Stimulated activated CD4-positive, alpha-beta T cell treated with anti-CD3 and anti-CD28 coated beads, Interleukin-15, amount 100 ng/mL, for 1 hour (primary cell): ENCODE measurements at places on chromosomes 5 and 9.

- DNase-seq, result peak; percentile 89
Measured at GRCh38 chr5:138465261-138466124, at the start of gene EGR1. TSS of gene EGR1 (plus strand) at chr5:138465479. CDS start at chr5:138465762, 283 bp downstream.

DNA sequence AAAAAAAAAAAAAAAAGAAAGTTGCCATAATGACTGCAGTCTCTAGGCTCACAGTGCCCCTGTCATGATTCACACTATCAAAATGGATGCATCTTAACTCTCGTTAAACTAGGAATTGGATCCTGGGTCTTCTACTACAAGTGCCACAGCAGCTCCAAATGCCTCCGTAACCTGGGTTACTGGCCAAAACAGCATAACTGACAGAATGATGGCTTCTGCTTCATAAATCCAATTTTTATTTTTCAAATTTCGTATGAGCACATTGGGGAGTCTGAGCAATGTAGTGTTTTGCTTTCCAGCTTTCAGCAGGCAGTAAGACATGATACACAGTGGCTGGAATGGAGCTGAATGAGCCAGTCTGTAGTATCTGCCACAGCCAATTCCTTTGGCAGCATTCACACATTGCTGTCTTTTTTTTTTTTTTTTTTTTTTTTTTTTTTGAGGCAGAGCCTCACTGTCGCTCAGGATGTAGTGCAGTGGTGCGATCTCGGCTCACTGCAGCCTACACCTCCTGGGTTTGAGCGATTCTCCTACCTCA lies 36.0 kb upstream of the NPM1 start:
- no peak for DNase-seq

DNA sequence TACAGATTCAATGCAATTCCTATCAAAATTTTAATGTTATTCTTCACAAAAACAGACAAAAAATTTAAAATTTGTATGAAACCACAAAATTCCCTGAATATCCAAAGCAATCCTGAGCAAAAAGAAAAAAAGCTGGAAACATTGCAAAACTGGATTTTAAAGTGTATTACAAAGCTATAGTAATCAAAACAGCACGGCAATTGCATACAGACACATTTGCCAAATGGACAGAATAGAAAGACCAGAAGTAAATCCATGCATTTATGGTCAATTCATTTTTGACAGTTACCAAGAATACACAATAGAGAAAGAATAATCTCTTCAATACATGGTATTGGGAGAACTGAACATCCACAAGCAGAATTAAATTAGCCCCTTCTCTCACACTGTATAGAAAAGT lies 110.5 kb downstream of the TMEM232 start:
- DNase-seq, result no peak

DNA sequence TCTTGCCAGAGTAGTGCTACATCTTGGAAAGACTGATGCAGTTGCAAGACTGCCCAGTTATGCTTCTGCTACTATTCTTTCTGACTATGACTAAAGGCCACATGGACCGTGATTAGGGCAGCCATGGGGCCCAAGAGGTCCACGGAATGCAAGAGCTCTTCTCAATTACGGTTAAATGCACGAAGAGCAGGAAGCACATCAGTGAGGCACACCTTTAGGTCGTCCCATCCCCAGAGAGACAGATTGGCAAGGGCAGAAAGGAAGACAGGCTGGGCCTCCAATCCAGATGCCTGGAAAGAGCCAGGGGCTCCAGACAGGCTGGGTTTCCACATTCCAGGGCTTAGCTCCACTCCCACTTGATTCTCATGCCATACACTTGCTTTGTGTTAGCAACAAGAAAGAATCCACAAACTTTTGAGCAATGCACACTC lies 132.3 kb upstream of the SLIT3 start:
- no peak for DNase-seq

DNA sequence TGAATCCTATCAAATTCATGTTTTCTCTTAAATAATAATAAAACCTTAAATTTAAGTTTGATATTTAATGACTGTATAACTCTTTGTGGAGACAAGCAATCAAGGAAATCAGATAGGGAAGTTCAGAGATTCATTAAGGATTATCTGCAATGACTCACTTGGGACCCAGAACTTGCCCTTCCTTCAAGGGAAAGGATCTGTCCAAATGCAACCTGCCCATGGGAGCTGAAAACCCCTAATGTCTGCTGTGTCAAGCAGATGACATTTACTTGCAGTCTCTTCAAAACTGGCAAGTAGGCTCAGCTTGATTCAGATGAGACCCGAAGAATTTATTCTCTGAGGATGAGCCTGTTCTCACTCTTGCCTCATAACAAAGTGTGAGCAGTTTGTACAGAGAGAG lies 1577.6 kb downstream of the EFNA5 start:
- DNase-seq, result no peak

GRCh38 chr5:79756076-79756475 lies 66.4 kb downstream of the CMYA5 start:
- no peak for DNase-seq

- DNase-seq, result no peak
Measured at GRCh38 chr9:128987805-128988204, 40.3 kb downstream of the NUP188 start.
